Mucosa of descending colon (tissue), 3 donors: ENCODE measurements at places on chromosomes 1 and 21. TPM values are rescaled to one million over a fixed set of nuclear protein-coding genes. Genes with fewer than 3 reads are reported as not detected.

Gene OR6K3
- total RNA-seq, result not detected

Gene IGSF9
- total RNA-seq, result 70.8 TPM

Gene GPR157
- 8.1 TPM for total RNA-seq

Gene CCDC30
- 3.8 TPM for total RNA-seq

Gene SMPDL3B
- 45.4 TPM for total RNA-seq

Gene CXADR
- total RNA-seq, result 85.4 TPM

Gene LMOD1
- total RNA-seq, result 11.6 TPM

Gene HSD3B1
- 0.48 TPM for total RNA-seq

Gene IGFN1
- total RNA-seq, result 0.32 TPM

Gene F3
- 44.3 TPM for total RNA-seq

Gene C1orf53
- total RNA-seq, result 4.1 TPM

Gene C1orf226
- 30.0 TPM for total RNA-seq

Gene TEKT2
- 0.19 TPM for total RNA-seq

Gene DTL
- 12.0 TPM for total RNA-seq

Gene OLFML2B
- 1.4 TPM for total RNA-seq

Gene SPATA45
- not detected for total RNA-seq

Gene SERINC2
- total RNA-seq, result 225 TPM

Gene TMIGD3
- 3.5 TPM for total RNA-seq

Gene ZC3H12A
- 25.6 TPM for total RNA-seq

Gene KRTAP12-2
- total RNA-seq, result not detected

Gene TNFAIP8L2
- 1.3 TPM for total RNA-seq

Gene HES3
- total RNA-seq, result not detected

Gene SPRR2F
- total RNA-seq, result not detected

Gene LCE3D
- total RNA-seq, result not detected

Gene RGS8
- total RNA-seq, result not detected

Gene TAL1
- 3.0 TPM for total RNA-seq

Gene NTNG1
- 2.5 TPM for total RNA-seq

Gene HENMT1
- total RNA-seq, result 8.9 TPM

Gene DEGS1
- 10.7 TPM for total RNA-seq

Gene PDE9A
- 200 TPM for total RNA-seq

Gene CACNA1S
- total RNA-seq, result not detected

Gene AMY1B
- total RNA-seq, result not detected

Gene AMY1C
- total RNA-seq, result not detected

Gene VSIG8
- not detected for total RNA-seq

Gene ZBTB18
- 14.8 TPM for total RNA-seq

Gene HCN3
- total RNA-seq, result 10.8 TPM

Gene HUNK
- 3.8 TPM for total RNA-seq

Gene HSD3B2
- total RNA-seq, result 4.1 TPM

Gene KCNE2
- total RNA-seq, result 0.38 TPM

Gene MED8
- total RNA-seq, result 38.3 TPM

Gene CELA3A
- 0.65 TPM for total RNA-seq

Gene FCRL6
- 0.38 TPM for total RNA-seq

Gene KIRREL1
- total RNA-seq, result 3.4 TPM

Gene IRF6
- total RNA-seq, result 96.9 TPM
